Glutamatergic neuron (in vitro differentiated cells): ENCODE measurements at places on chromosomes 4 and X.

DNA sequence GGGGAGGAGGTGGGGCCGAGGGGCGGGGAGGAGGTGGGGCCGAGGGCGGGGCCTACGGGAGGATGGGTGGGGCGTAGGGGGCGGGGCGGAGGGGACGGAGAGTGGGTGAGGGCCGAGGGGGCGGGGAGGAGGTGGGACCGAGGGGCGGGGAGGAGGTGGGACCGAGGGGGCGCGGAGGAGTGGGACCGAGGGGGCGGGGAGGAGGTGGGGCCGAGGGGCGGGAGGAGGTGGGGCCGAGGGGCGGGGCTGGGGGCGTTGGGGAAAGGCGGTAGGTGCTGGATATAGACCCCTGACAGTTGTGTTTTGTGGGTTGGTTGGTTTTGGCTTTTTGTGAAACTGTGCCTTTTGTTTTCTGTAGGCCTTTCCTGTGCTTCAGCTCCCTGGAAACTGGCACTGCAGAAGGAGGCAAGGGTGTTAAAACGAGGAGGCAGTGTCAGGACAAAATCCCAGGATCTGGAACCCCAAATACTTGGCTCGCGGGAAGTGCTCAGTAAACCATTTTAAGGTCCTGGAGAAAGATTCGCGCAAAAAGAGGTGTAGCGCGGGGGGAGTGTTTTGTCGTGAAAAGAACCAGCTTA, 580 bp upstream of the MMGT1 start:
- DNase-seq = peak; percentile 80

DNA sequence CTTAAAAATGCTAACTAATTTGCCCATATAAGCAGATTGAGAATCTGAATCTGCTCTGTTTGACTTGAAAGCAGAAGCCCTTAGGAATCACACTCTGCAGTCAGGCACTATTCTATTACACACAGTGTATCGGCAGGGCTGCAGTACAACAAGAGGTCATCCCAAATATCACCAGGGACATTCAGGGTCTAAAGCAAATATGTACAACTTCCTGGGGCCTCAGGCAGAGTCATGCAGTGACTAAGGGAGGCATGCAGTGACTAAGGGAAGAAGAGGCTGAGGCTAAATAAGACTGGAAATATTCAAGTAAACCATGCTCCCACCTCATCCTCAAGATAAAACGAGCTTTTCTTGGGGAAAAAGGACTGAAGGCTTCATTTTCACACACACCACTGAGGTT, 20.9 kb downstream of the MAPK10 start:
- DNase-seq = no peak

DNA sequence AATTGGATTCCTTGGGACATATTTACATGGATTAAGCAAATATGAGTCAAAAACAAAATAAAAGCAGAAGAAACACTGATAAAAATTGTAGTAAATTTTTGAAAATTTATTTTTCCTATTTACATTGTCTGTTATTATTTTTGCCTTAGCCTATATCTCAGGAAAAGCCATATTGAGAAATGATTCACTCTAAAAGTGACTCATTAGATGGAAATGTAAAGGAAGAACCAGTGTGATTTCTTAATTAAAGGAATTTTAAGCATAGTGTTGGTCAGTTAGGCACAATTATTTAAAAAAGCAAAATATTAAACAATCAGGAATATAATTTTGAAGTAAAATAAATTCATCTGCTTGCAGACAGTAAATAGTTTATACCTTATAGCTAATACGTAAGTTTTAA, 167.4 kb upstream of the NAP1L5 start:
- DNase-seq = no peak

- no peak for DNase-seq
Observed at GRCh38 chr4:168109527-168109926, 17.2 kb downstream of the ANXA10 start.

DNA sequence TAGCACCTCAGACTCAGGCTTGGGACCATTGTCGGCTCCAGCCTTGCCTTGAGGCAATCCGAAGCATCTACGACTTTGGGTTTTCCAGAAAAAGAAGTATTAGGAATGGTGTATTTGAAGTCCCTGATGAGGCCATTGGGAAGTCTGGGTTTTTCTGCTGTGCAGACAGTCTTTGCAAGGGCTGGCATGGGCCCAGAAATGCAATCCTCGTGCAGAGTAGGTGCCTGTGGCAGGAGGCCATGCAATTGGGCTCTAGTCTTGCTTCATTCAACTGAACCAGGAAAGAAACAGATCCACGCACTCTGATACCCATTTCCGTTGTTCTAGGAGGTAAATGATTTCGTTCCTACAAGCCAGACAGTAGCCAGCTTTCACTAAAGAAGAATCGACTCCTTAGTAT, 12.4 kb downstream of the ZFP92 start:
- DNase-seq = no peak

DNA sequence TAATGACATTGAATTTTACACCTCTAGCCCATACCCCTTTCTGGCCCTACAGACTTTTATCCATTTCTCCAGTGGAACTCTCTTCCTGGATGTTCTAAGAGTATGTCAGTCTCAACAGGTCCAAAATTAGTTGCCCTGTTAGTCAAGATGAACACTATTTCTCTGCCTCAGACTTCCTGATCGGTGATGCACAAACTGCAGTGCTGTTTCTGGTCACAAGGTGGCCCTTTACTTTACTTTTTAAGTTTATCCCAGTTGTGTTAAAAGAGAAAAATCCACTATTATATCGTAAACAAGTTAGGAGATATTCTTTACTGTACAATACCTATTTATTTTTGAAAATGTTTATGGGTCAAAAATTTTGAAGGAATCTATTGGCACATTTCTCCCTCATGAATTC, 13.1 kb downstream of the TCEAL7 start:
- peak; percentile 25 for DNase-seq

DNA sequence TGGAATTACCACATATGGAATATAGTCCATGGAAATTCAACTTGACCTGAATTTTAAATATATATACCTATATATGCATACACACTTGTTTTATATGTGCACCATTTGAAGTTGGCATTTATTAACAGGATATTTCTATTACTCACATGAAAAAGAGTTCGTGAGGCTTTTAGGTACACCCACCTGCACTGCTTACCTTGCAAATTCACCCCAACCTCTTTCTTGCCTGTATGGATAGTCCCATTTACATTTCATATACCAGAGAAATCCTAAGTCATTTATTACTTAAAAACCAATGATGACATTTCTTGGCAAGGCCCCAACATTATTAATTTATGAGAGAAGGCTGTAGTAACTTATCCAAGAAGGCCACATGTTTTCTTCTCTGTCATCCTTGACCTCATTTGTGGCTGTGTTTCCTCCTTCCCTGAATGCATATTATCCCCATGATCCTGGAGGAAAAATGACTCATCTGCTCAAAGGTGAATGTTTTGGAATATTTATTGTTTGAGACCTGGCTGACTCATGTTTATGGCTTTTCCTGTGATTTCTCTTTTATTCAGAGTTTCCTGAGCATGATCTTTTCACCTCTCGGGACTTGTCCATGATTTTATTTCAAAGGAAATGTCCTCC, 62.2 kb upstream of the FAM241A start:
- DNase-seq = no peak

DNA sequence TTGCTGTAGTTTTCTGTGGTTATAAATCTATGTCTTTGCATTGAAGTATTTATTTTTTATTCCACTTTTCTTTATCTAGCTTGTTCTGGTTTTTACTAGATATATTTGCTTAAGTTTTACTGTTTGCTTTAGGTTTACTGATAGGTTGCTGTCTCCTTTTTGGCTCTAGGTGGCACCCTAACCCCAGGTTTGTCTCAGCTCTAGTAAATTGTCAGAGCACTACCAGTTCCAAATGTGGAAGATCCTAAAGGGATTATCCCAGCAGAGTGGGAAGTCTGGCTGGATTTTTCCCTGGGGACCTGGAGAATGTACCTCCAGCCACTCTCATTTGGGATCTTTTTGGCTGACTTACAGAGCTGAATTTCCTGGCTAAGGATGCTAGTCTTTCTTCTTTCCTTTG, 106.1 kb downstream of the PBDC1 start:
- DNase-seq = peak; percentile 35

DNA sequence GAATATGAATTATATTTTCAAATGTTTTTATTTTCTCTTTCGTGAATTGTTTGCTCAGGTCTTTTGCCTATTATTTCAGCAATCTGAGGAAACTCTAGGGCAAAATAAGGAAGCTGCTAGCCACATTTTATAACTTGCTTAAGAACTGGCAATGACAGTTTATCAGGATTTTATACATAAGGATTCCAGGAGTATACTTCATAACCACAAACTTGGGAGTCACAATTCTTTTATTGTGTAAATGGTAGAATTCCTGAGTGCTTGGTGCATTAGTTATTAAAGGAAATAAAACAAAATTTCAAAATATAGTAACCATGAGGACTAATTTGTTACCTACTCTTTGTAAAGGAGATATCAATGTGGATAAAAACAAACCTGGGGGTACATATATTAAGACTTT, 54.4 kb downstream of the PALLD start:
- DNase-seq = no peak

DNA sequence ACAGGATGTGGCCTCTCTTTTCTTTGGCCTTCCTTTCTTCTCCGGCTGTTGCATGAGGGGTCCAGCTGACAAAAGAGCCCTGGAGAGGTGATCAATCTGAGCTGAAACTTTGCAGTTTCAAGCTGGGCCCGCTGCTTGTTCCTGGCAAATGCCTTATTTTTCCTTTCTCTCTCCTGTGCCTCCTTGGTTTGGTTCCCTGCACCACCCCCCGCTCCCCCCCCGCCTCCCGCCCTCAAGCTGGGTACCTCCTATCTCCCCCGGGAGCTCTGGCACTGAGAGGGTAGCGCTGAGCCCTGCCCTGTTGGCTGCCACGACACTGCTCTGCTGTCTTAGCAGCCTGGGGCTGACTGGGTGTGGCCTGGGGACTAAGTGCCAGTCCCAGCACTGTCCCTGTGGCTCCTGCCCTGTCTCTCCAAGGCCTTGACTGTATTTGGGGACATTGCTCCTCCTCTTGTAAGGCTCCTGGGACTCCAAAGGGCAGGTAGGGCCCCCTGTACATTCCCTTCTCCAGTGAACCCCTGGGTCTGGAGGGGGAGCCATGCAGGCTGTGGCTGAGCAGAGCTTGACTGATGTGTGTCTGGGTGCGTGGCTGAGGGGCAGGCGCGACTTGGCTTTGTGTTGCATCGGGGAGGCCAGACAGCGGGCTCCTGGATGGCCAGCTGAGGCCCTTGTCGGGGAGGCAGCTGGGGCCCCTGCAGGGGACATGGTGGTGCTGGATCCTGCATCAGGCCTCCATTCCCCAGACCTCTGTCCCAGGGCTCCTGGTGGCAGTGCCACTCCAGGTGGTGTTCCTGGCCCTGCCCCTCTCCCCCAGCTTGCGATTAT, 1.1 kb downstream of the PLXNA3 start:
- peak; percentile 46 for DNase-seq

- DNase-seq = no peak
Observed at GRCh38 chr4:2954358-2955185, 8.6 kb downstream of the NOP14 start.

DNA sequence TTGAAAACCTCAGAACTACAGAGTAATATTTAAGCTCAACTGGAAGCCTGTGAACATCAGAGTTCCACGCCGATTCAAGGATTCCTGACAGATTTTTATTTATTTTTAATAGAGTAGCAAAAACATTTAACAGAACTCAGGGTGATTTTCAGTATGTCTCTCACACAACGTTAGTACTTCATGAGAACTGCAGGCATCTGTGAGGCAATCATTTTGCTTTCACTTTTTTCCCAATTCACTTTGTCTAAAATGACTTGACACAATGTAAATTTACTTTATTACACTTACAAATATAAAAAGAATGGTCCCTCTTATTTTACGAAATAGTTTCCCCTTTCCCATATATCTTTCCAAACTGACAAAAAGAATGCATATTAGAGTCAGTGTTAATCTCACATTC, 869.5 kb upstream of the EPHA5 start:
- no peak for DNase-seq

- DNase-seq = no peak
Observed at GRCh38 chrX:106510713-106511403, 100.9 kb upstream of the RADX start.

DNA sequence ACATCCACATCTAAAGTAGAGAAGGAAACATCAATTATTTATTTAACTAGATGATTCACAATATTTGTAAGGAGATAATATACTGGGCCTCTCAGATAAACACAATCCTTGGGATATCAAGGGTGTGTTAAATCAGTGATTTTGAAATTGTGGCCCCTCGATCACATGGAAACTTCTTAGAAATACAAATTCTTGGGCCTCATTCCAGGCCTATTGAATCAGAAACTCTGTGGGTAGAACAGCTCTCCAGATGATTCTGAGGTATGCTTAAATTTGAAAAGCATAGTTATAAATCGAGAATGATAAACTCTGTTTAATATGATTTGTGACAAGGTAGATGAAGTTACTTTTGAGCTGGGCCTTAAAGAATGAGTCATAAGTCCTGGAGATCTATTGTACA, 64.3 kb upstream of the GPR174 start:
- DNase-seq = no peak

GRCh38 chr4:15470128-15470475, 420 bp downstream of the CC2D2A start:
- DNase-seq = no peak

DNA sequence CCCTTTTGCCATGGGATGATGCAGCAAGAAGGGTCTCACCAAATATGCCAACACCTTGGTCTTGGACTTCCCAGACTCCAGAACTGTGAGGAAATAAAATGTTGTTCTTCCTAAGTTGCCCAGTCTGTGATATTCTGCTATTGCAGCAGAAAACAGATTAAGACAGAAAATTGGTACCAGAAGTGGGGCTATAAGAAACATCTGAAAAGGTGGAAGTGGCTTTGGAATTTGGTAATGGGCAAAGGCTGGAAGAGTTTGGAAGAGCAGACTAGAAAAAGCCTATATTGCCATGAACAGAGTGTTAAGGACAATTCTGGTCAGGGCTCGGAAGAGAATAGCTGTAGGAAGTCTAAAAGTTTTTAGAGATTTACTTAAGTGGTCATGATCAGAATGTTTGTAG, 27.4 kb downstream of the CASP6 start:
- DNase-seq = no peak

- DNase-seq = no peak
Observed at GRCh38 chr4:110181890-110182289, 16.5 kb downstream of the ELOVL6 start.

DNA sequence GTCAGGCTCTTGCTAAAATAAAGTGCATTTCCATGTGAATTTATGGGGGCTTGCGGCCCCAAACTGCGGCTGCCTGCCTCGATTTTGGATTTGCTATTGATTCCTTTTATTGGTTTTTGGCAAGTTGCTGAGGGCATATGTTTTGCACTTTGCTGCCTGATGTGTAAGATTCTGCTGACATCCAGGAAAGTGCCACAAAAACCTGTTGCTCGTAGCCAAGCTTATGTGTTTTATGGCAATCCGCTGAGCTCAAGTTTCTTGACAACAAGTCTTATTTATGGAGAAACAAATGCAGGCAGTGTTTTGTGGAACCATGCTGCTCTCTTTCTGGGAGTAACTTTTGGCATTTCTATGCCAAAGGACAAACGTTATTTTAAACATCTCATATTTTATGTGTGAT, 97.3 kb upstream of the DDIT4L start:
- DNase-seq = no peak

GRCh38 chrX:47247999-47248320, 15.2 kb downstream of the USP11 start:
- DNase-seq = no peak
